GM12878 (cell line): ENCODE measurements at places on chromosomes 1 and 21. TPM values are rescaled to one million over a fixed set of nuclear protein-coding genes. Genes with fewer than 3 reads are reported as not detected.

Gene COL9A2
- total RNA-seq, result 48.8 and 51.0 TPM in 2 replicates

DNA sequence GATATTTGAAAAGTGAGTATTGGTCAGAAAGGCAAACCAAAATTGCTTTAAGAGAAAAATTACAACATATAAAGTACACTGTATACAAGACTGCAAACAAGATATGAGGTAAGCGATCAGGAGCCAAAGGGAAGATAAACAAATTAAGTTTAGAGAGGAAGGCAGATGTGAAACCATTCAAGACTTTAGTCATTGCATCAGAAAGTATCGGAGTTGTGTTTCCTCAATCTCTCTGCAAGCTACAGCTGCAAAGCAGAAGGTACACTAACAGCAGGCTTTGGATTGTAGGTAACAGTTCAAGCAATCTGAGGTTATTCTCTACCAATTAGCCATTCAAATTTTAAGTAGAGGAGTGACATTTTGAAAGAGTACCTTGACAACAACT, 21.3 kb upstream of the TLCD4 start:
- H3K27ac ChIP-seq, result no peak overlapping the region
- peak; percentile 33 for DNase-seq
- H3K27me3 ChIP-seq, result no peaks in the 10 kb centered on the region
- H3K4me1 ChIP-seq, result peaks cover 6% of the 10 kb centered on the region
- no peak overlapping the region for H3K4me3 ChIP-seq
- H3K36me3 ChIP-seq, result no peaks in the 10 kb centered on the region

Gene PLEKHA6
- 0.21 and 0.69 TPM in 2 replicates for total RNA-seq

- DNase-seq, result no peak
- H3K4me3 ChIP-seq, result no peak overlapping the region
- no peaks in the 10 kb centered on the region for H3K4me1 ChIP-seq
- no peak overlapping the region for H3K27ac ChIP-seq
- H3K27me3 ChIP-seq, result no peaks in the 10 kb centered on the region
- H3K36me3 ChIP-seq, result peaks cover 1% of the 10 kb centered on the region
These were observed 262.9 kb downstream of the CACNA1E start for GRCh38 chr1:181746224-181746623.

Gene C1orf53
- 0.77 and 0.85 TPM in 2 replicates for total RNA-seq

DNA sequence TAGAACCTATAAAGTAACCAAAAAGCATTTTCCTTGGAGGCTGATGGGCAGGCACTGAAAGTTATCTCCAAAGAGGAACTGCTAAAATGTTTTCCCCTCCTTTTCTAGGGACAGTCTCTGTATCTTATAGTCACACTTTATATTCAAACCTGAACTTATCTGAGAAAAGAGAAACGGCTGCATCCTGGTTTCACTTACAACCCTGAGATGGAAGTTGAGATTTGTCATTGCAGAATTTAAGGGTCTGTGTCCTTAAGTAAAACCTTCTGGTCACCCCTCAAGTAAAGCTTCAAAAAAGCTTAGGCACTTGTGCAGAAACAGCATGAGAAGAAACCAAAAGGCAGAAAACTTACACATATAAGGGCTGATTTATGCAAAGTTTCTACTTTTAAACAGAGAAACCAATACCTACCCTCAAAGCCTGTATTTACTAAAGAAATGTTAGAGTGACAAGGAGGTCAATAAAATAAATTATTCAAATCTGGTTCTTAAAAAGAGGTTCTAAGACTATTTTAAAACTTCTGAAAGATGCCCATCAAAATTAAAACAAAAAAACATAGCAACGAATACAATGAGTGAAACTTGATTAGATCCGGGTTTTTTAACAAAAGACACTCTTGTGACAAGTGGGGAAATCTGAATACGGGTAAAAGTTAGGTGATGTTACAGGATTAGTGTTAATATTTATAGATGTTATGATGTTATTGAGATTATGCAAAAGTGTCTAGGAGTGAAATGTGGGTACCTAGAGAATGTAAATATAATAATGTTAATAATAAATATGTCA, 9.9 kb downstream of the CD58 start:
- peaks cover 13% of the 10 kb centered on the region for H3K36me3 ChIP-seq
- DNase-seq, result no peak
- H3K4me3 ChIP-seq, result peak overlapping the region; percentile 45
- H3K4me1 ChIP-seq, result peaks cover 57% of the 10 kb centered on the region

Gene NPR1
- total RNA-seq, result 0.56 and 0.72 TPM in 2 replicates

- peaks cover 18% of the 10 kb centered on the region for H3K4me1 ChIP-seq
- no peak overlapping the region for H3K27ac ChIP-seq
- H3K27me3 ChIP-seq, result no peaks in the 10 kb centered on the region
- H3K36me3 ChIP-seq, result no peaks in the 10 kb centered on the region
These were observed 5.1 kb upstream of the ETV3L start for GRCh38 chr1:157104598-157105293.
